ENCODE measurements at places on chromosomes 2 and 18.

DNA sequence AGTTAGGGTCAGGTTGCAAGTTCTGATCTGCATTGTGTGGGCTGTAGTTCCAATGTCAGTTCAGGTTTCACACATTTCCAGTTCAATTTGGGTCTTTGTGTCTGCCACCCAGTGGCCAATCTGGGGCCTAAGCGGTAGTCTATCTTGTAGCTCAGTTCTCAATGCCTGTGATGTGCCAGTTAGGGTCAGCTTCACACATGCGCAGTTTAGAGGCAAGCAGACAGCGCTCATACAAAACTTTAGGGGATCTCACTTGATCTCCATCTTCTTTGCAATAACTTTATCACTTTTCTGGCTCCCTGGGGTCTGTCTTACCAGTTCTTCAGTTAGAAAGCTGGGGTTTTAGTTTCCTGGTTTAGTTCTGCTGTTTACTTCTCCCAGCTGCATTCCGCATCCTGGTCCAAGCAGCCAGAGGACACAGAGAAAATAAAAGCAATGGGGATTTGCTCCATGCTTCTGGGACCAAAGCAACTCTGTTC, 11.0 kb upstream of the ZNF24 start:
- DNase-seq = no peak

DNA sequence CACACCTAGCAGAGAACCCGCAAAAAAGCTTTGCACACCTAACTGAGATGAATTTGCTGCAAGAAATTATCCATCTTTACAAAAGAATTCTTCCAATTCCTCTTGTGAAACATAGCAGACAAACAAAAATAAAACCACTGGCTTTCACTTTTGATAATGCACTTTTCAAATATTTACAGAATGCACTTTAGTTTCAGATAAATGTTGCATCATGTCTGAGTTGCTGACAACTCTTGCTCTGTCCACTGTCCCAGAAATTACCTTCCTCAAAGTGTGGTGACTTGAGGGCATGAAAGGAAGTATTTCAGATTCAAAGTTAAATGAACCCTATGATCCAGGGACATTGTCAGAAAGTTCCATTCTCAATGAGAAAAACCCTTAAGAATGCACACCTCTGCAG, 256.2 kb upstream of the PARD3B start:
- DNase-seq = no peak

GRCh38 chr18:37922162-37922561, 356.6 kb upstream of the CELF4 start:
- no peak for DNase-seq

GRCh38 chr2:207903236-207903635, 122.1 kb downstream of the PLEKHM3 start:
- DNase-seq = no peak

- DNase-seq = no peak
Observed at GRCh38 chr2:148978026-148978685, 60.3 kb upstream of the LYPD6B start.

DNA sequence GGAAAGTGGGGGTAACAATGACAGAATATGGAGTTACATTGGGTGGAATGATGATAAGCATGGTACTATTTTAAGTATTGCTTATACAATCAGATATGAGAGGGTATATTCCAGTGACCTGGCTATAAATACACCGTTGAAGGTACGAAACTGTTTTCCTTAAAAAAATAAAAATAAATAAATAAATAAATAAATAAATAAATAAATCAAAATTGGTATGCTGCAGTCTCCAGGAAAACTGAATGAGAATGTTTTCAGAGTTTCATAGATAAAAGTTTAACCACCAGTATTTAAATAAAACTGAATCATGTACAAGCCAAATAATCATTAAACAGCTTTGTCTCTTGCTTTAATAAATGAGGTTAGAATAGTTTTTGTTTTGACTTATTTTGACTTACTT, 71.4 kb downstream of the METTL8 start:
- no peak for DNase-seq

DNA sequence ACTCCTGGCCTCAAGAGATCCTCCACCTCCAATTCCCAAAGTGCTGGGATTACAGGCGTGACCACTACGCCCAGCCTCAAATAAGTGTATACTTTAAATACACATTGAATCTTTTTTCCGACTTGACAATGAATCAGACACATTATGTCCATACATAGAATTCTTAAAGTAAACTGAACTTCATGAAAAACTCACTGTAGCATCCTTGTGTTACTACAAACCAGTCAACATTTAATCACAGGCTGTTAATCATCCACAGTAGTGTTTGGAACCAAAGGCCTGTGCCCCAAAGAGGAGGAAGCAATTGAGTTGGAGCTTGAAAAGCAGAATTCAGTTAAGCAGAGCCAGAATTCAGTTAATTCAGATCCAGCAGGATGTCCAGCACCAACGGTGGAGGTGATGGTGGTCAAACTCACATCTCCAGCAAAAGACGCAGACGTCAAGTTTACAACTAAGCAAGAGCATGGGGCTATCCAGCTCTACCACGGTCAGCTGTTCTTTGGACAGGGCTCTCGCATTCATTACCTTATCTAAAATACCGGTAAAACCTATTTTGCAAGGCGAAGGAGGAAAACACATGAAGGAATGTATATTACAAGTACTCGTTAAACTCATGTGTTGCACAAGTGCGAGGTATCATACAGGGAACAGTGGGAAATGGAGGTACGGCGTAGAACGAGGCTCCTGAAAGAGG, 1.2 kb downstream of the SLC39A6 start:
- DNase-seq = no peak
